ENCODE measurements at places on chromosomes 12 and 14.

DNA sequence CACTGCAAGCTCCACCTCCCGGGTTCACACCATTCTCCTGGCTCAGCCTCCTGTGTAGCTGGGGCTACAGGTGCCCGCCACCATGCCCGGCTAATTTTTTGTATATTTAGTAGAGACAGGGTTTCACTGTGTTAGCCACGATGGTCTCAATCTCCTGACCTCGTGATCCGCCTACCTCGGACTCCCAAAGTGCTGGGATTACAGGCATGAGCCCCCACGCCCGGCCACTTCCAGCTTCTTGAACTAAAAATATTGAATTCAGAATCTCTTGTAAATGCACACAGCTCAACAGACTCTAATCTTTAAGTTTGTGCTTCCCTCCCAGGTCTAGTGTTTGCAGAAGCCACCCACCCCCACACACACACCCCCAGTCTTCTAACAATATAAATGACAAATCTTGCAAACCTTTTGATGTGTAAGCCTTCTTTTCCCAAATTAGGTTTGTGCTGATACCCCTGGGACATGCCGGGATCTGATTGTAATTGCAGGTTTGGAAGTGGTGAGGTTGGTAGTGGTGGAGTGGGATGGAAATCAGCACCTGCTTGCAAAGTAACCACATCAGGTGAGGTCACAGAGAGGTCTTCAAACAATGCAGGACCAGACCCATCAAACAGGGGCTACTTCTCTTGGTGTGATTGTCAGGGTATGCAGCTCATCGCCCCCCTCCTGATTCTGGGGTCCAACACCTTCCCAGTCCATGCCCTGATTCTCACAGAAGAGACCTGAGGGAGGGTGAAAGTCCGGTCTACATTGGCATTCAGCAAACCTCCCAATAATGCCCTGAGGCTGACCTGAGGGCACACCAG is 51.4 kb upstream of the GPR132 start:
- no peak for DNase-seq

DNA sequence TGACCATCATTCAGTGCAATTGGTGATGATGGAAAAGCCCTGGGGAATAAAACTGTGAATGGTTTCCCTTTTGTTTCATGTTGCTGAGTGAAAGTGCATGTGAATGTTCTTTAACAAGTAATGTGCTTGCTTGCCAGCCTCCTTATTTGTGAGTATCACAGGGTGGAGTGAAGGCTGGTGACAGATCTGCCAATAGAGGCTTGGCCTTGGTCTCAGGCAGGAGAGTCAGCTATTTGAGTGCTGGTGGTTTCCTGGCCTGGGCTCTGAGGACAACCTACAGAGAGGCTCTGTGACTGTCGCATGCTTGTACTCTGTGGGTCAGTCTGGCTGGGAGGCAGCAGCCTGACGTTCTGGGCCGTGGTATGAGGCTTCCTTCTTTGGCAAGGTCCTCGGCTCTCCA is 20.7 kb downstream of the KRT85 start:
- peak; percentile 63 for DNase-seq

DNA sequence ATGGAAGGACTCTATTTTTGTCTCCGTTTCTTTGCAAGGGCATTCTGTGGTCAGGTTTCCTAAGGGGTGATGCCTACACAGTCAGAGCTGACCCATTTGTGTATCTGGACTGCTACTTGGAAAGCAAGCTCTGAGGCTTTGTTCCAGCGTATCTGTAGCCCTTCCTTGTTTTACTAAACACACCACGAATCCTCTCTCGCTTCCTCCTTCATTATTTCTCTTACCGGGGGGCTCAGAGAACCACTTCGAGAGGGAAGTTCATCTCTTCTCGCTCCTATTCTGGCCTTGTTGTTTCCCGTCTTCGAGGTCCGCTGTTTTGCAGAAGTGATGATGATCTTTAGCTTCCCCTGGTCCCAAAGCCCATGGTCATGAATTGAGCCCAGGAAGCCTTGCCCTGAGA is 164.7 kb downstream of the SSPN start:
- DNase-seq: peak; percentile 81

DNA sequence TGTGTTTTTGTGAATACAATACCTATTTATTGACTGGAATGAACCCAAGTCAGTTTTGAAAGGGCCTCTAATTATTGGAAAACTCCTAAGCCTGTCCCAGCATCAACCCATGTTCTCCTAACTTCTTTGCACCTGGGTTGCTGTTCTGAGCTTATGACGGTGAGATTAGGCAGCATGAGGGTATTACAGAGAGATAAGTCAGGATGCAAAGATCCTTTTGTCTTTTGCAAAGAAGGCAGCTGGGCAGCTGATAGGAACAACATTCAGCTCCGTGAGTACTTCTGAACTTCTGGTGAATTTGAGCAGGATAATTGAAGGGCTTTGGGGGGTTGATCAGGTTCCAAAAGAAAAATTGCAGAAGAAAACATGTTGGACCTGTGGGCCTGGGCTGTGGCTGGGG is at the start of gene PDE6H:
Gene PDE6H (plus strand): TSS at position 227 of the 400 bp plus-strand sequence. CDS start 4,971 bp downstream, outside the sequence.
- DNase-seq: no peak

GRCh38 chr12:93895089-93895445 is 217.9 kb downstream of the CRADD start:
- DNase-seq: no peak

DNA sequence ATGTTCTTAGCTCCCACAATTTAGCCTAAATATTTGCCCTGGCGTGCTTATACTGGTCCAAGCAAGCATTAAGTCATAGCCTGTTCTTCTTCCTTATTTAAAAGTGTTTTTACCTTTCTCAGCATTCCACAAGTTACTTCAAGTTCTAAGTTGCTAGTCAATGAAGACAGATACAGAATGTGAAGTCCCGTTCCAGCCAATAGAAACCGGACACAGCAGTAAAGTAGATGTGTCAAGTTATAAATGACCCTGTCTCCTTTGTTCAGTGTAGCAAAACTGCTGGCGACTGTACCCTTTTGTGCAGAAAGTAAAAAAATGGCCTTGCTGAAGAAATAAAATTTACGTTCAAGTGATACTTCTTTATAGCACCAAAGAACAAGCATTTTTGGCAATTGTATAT is 3.9 kb downstream of the SNAPC1 start:
- no peak for DNase-seq

GRCh38 chr14:69299286-69300035 is 39.5 kb downstream of the GALNT16 start:
- no peak for DNase-seq

- no peak for DNase-seq
Measured at GRCh38 chr12:28032811-28033537, 60.4 kb upstream of the PTHLH start.

DNA sequence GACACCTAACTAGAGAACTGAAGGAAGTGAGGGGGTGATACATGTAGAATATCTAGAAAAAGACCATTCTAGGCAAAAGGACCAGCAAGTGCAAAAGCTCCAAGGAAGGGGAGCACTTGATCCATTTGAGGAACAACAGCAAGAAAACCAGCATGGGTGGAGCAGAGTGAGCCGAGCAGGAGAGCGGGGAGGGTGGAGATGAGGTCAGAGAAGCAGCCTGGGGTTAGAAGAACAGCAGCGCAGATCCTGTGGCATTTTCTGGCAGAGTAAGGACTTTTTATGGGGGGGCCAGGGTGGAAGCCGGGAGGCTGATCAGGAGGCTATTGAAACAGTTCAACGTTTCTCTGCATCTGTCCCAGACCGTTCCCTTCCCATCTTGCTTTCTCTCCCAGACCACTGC is 24.5 kb upstream of the TMCC3 start:
- peak; percentile 49 for DNase-seq

GRCh38 chr12:41277946-41278267 is 89.8 kb downstream of the PDZRN4 start:
- no peak for DNase-seq

DNA sequence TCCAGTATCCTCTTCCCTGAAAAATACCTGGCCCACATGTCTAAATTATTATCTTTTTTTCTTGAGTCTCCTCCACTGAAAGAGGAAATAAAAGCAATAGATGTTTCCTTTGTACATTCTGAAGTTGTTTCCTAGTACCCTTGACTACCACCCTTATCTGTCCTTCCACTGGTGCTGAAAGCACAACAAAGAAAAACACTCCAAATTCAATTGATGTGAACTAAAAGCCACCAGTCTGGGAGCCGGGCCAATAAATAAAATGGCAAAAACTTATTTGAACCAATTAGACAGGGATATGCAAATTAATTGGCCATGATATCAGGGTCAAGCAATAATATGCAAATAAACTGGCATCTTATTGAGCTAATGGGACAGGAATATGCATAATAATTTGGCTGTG is 330.5 kb downstream of the PAWR start:
- DNase-seq: no peak

DNA sequence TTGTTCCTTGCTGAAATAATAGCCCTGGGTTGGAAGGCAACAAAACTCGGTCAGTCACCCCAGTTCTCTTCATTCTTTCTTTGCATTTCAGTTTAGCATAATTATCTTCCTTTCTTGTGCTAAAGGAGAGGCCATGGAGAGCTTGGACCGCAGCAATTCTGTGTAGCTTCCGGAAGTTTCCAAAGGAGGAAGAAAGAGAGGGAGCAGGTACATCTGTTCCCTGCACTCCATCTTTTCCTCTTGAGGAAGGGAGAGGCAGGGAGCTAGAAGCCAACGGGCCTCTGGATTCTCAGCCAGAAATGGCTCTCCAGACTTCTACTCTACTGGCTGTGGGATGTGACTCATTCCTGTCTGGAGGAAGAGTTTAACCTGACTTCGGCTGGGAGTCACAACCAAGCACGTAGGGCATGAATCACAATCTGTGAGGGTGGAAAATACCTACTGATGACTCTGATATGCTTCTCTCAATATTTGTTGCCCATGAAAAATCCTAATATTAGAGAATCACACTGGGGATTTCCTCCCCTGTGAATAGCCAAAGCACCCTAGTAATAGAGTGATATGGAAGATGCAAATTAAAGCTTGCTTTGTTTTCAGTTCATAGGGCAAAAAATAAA is 17.0 kb downstream of the ANO6 start:
- DNase-seq: peak; percentile 21

- no peak for DNase-seq
Measured at GRCh38 chr12:109596418-109597244, 23.0 kb downstream of the MVK start.

DNA sequence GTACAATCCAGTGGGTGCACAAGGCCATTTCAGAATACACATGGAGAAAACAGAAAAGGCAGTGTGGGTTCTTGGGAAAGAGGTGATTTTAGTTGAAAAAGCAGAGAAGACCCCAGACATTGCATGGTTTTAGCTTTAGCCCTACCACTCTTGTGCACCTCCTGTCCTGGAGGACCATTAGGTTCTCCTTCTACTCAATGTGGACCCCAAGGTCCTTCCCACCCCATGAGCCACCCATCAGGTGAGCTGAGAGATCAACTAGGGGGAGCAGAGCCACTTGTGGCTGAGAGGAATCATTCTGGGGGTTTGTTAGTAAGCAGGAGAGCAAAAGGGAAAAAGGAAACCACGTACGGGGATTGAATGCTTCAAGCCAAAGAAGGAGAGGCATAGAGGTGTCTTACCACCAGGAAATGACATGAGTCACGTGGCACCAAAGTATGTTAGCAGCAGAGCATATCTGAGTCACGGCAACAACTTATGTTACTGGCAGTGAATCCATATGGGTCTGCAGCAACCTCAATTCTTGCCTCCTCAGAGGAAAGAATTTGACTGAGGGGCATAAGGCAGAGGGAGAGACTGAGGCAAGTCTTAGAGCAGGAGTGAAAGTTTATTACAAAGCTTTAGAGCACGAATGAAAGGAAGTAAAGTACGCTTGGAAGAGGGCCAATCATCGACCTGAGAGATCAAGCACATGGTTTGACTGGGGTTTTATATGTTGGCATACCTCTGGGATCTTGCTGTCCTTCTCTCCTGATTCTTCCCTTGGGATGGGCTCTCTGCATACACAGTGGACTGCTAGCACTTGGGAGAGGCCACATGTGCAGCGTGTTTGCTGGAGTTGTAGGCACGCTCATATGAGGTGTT is 73.9 kb downstream of the HSD17B6 start:
- DNase-seq: no peak

DNA sequence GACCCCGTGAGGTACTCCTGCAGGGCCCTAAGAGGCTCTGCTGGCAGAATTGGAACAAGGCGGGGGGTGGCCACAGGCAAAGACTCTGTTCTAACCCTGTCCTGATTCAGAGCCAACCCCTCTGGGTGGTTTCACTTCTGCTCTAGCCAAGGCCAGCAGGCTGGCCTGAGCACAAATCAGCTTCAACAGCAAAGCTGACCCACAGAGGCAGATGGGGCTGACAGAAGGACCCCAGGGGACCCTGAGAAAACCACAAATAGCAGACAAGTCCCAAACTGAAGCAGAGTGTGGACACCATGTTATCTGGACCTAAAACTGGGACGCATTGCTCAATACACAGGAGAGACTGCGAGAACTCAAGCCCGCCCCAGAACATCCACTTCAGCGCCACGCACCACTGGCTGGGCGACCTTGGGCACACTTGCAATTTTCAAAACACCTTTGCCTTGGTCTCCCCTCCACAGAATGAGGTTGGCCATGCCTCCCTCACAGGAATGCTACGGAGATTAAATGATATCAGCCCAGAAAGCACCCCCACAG is 76.4 kb upstream of the DICER1 start:
- peak; percentile 56 for DNase-seq

- no peak for DNase-seq
Measured at GRCh38 chr14:86865934-86866333, 1127.0 kb downstream of the GALC start.
